SIG-M5 (cell line): ENCODE measurements at places on chromosomes 16 and 17.

DNA sequence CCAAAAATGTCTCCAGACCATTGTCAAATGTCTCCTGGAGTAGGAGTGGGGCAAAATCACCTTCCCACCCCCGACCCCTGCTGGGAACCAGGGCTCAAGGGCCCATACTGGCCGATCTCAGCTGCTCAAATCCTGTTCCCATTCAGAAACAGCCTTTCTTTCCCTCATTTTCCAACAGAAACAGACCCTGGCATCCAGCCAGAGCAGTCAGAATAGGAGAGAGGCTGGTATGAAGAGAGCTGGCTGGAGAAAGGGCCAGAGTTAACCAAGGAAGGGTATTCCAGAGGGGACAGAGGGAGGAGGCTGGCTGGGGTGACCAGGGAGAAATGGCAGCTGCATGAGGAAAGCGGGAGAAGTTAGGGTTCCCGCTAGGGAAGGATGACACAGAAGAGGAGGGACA is 199.1 kb downstream of the XYLT1 start:
- no peak for DNase-seq

DNA sequence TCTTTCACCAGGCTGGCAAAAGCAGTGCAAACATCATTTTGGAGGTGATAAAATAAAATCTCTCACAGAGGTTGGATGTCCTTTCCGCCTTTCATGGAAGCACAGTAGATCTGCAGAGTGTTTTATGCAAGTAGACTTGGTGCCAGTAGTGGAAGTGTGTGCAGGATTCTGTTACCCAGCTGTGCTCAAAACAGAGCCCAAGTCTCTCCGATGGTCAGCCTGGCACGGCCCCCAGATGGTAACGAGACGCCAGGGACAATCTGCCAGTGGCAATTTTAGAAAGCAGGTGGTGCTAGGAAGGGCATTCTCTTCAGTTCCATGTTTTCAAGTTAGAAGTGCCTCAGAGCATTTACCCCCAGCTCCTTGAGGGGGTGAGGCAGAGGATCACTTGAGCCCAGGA is 1.5 kb upstream of the MTHFSD start:
- DNase-seq = no peak

DNA sequence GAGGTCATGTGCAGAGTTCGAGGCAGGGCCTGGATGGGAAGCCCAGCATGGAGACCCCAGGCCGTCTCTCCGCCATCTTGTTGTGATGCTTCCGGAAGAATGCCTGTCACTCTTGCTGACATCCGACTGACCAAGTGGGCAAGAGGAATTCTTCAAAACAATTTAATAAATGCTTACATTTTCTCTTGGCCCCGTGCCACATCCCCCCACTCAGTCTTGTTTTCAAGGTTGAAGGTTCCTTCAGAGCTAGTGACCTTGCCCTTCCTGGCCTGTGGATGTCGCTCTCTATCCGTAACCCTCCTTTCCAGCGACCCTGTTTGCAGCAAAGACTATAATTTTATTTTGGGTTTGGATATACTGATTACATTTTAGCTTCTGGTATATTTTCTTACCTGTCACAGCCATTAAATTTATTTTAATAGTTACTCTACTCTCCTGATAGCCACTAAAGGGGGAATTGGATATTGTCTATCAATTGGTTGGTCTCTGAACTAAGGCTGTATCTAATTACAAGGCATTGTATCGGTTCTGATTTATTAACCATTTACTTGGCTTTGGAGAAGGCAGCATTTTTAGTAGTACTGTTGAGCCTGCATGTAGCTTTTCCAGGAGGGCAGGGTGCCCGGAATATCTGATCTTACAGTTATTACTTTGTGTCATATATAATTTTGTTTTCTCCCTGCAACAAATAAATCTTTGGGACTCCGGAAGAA is 264.5 kb downstream of the WWOX start:
- no peak for DNase-seq

GRCh38 chr16:86519649-86520316 is 9.5 kb downstream of the FOXF1 start:
- DNase-seq = no peak

DNA sequence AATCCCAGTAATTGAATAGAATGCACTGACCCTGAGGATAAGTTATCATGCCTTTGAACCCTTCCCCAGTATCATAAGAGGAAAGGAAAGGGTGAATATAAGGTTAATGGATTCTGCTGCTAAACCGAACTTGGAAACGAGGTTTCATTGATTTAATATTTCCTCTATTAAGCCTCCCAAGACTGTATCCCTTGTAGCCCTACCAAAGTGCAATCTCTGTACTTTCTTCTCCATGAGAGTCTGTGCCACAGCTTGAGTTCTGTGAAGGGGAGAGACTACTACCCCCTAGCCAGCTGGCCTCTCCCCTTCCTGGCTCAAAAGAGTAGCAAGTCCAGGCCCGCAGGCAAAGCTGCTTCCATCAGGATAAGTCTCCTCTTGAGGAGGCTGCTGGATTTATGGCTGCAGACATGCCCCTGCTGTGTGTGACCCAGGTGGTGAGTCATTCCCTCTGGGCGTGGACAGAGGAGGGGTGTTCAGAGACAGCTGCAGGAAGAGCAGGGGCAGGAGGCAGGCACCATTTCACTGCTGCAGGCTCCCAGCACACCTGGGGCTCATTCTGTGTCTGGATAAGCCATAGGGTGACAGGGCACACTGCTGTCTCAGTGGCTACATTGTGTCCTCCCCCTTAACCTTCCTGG is 58.4 kb downstream of the TOM1L2 start:
- DNase-seq = no peak

DNA sequence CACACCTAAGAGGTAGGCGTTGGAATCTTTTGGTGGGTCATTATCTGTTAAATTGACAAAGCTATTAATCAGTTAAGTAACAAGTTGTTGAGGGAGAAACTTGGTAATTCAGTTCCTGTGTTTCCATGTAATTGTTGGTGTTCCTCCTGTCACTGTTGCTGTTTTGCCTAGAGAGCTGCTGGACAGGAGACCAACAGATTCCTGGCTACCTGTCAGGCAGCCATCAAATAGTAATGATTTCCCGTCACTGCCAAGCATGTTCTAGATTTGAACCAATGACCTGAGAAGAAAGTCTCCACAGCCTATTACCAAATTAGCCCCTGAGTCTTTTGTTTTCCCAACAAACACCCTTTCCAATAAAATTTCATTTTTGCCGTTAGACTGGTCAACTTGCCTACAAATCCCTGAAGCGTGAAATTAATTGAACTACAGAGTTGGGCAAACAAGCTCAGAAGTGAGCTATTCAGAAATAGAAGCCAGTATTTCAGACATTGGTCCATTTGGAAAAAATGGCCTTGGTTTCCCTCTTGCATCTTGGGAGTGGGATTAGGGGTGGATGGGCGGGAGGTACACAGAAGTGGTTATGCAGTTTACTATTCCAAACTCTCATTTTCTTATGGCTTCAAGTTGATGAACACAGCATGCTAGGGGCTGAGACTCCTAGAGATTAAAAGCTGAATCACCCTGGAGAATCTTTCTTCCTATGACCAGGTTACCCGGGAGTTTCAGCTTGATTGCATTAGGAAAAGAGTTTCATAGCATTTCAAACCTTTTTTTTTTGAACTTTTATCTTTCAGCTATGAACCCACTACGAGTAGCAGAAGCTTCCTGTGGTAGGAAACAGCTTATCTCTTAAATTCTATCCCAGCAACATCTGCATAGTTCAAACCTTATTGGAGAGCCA is 262.8 kb upstream of the MAF start:
- no peak for DNase-seq

DNA sequence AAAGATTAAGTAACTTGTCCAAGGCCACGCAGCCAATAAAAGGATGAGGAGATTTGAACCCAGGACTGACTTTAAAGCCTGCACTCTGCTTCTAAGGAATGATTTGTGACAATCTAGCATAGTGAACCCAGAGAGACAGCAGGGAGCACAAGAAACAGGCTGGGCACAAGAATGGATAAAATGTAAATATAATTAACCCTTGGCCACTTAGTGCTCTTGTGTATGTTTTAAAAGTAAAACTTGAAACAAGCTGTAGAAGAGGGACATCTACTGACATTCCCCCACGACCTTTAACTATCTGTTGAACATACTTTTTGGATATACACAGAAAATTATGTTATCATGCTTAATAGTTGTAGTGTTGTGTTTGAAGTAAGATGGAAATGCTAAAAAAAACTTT is 141.9 kb upstream of the PMFBP1 start:
- DNase-seq = no peak

DNA sequence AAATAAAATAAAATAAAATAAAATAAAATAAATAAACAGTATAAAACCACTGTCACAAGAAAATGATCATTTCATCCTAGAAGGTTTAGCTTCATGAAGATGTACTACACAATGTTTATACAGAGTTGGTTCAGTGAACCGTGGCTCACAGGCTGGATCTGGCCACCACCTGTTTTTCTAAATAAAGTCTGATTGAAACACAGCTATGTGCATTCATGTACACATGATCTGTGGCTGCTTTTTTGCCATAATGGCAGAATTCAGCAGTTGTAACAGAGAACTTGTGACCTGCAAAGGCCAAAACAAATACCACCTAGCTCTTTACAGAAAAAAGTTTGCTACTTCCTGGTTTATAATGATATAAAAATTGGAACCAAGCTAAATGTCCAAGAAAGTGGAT is 12.6 kb upstream of the RPRML start:
- no peak for DNase-seq

DNA sequence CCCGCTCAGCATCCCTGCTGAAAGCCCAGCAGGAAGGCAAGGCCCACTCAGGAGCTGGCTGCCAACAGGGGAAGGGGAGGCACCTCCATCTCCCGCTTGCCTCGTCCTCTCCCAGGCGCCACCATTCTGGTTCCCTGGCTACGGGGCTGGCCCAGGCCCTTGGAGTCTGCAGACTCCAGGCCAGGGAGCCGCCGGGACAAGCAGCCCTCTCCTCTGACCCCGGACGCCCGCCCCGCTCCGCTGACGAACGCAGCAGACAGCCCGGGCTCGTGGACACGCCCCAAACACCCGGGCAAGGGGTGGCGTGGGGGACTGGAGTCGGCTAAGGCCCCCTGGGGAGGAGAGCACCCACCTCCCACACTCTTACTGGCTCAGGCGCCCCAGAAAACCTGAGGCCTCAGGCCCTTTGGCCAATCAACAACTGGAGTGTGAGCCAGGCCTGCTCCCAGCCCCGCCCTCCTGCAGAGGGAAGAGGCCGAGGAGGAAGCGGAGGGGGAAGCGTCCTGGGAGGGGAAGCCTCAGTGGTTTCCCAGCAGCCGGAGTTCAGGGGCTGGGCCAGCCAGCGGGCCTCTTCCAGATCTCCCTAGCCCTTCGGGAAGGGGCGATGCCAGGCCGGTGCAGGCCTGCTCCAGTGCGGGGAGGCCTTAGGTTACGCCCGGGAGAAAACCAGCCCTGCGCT is 4.2 kb downstream of the MNT start:
- DNase-seq = peak; percentile 65

GRCh38 chr17:42780851-42781638 is 635 bp downstream of the WNK4 start:
- DNase-seq = no peak

- DNase-seq = no peak
Observed at GRCh38 chr17:29384901-29385300, 5.3 kb upstream of the TAOK1 start.

DNA sequence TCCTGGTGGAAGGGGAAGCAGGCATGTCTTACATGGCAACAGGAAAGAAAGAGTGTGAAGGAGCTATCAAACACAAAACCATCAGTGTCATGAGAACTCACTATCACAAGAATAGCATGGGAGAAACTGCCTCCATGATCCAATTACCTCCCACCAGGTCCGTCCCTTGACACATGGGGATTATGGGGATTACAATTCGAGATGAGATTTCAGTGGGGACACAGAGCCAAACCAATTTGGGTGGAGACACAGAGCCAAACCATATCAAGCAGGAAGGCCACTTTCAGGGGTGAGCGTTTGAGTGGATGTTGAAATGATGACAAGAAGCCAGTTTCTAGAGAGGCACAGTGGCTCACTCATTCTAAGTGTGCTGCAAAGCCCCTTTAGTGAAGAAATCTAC is 143.8 kb downstream of the CPPED1 start:
- DNase-seq = no peak

- DNase-seq = no peak
Observed at GRCh38 chr17:43559161-43559816, 13.1 kb upstream of the ETV4 start.

GRCh38 chr17:28008513-28008912 is 34.0 kb upstream of the NLK start:
- DNase-seq = no peak

DNA sequence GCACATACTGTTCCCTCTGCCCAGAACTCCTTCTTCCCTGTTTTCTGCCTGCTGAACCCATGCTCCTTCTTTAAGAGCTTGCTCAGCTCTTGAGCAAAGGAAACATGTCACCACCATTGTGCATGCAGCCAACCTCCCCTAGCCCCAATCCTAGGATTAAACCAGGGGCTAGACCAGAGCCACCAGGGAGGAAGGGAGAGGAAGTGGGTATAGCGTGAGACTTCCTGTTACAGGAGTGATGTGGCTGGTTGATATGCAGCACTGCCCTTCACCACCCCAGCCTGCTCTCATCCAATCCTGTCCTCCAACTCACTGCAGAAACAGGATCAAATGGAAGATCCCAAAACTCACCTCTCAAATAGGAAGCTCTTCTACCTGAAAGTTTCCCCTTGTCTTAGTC is 67.1 kb upstream of the CDH5 start:
- no peak for DNase-seq

DNA sequence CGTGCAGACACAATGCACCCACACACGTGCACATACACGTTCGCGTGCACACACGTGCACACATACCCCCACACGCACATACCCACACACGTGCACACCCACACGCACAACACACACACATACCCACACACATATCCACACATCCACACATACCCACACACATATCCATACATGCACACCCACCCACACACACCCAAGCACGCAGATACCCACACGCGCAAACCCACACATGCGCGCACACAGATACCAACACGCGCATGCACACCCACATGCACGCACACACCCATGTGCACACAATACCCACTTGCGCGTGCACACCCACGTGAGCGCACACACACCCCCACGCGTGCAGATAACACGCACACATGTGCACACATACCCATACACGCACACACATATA is 26.8 kb upstream of the PVALEF start:
- DNase-seq = no peak

- no peak for DNase-seq
Observed at GRCh38 chr17:62078009-62078408, 12.9 kb upstream of the MED13 start.

DNA sequence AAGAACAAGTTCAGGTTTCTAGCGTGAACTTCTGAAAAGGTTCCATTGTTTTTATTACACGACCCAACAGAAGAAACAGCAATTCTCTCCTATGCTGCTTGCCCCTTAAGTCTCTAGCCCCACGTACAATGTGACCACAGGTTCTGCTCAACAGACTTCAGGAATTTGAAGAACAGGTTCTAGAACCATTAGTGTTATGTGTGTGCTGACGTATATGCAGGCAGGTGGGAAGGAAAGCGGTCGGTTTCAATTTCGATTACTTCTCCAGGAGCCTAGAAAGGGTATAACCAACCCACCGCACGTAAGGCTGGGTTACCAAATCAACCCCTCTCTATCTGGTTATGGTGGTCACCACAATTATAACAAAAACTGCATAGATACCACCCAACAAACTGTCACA is 39.4 kb downstream of the XPO6 start:
- no peak for DNase-seq
